ENCODE measurements at places on chromosomes 16 and 17. TPM values are rescaled to one million over a fixed set of nuclear protein-coding genes. Genes with fewer than 3 reads are reported as not detected.

- no peak for DNase-seq
Observed at GRCh38 chr16:65336160-65336559, 214.3 kb upstream of the CDH11 start.

- no peak for DNase-seq
Observed at GRCh38 chr16:82013139-82013538, 1.9 kb upstream of the SDR42E1 start.

DNA sequence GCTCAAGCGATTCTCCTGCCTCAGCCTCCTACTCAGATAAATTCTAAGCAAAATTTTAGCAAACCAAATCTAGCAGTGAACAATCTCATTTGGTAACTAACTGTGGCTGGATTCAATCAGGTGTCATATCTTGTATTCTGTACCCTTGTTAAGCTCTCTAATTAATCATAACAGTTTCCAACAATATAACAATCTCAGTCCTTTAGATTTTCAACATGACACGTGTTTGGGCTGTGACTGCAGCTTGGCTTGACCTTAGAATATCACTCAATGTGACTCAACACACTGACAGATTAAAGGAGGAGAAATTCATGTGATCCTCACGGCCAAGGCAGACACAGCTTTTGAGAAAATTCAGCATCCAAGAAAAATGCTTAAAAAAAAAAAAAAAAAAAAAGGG lies 133.6 kb downstream of the BANP start:
- no peak for DNase-seq

DNA sequence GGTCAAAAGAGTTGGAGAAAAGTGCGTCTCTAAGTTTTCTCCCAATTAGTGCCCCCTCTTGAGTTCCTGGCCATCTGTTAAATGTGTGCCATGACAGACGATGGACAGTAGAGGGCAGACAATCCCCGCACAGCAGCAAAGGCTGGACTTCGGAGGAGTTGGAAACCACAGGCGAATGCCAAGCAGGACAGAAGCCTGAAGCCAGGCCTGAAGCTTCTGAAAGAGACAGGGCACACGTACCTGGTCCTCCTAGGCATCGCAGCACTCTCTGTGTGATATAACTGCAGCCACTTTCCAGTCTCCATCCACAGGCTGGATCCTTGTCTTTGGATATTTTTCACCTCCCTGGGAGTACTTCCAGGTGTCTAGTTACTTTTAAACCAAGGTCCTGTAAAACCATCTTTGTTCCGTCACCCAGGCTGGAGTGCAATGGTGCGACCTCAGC lies 14.5 kb downstream of the C17orf100 start:
- DNase-seq, result peak; percentile 68

DNA sequence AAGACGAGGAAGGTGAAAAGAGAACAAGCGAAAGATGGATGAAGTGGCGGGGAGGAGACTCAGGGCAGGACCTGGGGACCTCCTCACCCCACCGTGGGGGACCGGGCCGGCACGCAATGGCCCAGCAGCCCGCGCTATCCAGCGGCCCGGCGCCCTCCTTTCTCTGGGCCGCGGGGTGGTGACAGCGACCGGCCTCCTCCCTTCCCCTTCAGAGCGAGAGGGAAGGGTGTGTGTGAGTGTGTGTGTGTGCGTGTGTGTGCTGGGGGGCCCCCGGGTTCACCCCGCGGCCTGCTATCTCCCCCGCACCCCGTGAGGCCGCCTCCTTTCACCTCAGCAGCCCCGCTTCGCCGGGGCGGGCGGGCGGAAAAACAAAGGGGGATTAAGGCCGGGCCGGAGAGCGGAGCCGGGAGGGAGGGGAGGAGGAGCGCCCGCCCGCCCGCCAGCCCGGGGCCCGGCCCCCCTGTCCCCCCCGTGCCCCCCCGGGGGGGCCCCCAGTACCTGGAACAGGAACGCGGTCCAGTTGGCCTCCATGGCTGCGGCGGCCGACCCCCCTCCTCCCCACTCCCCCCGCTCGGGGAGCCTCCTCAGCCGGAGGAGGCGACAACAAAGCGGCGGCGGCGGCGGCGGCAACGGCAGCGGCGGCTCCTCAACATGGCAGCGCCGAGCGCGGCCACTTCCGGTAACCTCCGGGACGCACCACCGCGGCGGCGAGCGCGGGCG lies at the start of gene VEZF1:
TSS of gene VEZF1 (minus strand) at position 674 of the 720 bp plus-strand sequence. CDS start at position 531, 143 bp downstream.
- DNase-seq, result peak; percentile 73

DNA sequence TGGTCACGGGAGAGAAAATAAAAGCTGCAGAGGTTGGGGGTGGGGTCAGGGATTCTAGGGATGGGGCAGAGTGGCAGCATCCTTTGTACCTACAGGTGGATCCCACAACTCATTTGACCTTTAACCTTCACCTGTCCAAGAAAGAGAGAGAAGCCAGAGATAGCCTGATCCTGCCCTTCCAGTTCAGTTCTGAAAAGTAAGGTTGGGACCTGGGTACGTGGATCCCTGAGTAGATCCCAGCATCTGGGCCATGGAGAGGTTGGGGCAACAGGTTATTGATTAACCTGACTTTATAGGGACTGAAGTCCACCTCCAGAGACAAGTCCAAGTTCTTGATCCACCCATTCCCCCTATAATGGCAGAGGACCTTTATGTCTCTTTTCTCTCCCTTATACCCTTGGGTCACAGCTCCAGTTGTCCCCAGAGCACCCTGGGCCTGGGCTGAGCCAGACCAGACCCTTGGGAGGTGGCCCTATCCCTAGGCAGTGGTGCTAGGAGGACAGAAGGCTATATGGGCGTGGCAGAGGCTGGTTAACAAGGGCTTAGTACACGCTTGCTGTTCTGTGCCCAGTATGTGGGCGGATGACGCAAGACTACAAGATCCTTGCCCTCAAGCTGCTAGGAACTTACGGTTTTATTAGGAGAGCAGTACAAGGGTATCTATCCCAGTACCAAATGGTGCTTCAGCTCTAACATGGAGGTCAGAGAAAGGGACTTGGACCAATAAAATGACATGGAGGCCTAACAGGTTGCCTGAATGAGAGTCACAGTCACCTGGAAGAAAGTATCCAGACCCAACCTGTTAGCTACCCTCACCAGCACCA lies 3.3 kb downstream of the CLDN7 start:
- no peak for DNase-seq

DNA sequence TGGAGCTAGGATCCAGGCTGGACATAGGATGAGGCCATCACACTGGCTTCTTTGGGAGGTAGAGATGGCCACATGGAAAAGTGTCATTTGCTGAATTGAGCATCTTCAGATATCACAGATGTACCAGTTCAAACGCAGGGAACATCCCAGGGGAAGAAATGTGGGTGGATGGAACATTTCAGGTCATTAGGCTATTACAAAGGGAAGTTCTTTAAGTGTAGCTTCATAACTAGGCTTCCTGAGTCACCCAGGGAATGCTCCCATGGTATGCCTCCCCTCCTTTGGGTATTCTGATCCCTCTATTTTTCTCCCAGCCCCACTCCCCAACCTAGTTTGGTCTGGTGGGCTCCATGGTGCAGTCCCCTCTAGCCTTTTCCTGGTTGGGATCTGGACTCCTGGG lies 69.8 kb upstream of the IRX3 start:
- no peak for DNase-seq

GRCh38 chr16:56389554-56389953 lies 35.8 kb downstream of the AMFR start:
- no peak for DNase-seq

- DNase-seq, result no peak
Observed at GRCh38 chr17:4072487-4073157, 70.2 kb downstream of the ZZEF1 start.

DNA sequence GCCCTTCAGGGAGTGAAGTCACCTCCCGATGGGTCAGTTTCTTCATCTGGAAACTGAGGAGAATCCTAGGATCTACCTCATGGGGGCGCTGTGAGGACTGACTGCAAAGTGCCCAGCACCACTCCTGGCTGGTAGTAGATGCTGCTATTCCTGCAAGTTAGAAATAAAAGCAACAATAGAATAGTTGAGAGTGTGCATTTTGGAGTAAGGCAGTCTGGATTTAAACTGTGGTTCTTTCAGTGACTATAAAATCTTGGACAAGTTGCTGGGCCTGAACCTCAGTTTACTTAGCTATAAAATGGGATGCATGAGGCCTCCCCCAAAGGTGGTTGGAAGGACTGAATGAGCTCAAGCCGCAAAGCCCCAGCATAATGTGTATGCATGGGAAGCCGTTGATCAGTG lies 70.6 kb downstream of the CYB5B start:
- no peak for DNase-seq

DNA sequence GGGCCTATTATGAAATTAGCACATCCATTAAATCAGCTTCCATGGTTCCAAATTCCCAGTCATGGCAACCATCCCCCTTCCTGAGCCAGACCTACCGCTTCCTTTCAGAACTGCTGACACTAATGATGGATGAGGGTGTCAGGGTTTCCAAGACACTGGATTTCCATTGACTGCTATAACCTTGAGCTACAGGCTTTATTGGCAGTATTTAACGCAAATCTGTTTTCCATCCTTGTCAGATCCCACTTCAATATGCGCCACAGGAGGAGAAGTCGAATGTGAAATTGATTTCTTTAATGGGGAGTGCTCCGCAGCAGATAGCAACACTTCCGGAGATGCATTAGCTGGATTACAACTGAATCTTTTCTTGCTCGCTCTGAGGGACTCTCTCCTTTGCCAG lies 197.1 kb downstream of the HS3ST4 start:
- DNase-seq, result peak; percentile 67

DNA sequence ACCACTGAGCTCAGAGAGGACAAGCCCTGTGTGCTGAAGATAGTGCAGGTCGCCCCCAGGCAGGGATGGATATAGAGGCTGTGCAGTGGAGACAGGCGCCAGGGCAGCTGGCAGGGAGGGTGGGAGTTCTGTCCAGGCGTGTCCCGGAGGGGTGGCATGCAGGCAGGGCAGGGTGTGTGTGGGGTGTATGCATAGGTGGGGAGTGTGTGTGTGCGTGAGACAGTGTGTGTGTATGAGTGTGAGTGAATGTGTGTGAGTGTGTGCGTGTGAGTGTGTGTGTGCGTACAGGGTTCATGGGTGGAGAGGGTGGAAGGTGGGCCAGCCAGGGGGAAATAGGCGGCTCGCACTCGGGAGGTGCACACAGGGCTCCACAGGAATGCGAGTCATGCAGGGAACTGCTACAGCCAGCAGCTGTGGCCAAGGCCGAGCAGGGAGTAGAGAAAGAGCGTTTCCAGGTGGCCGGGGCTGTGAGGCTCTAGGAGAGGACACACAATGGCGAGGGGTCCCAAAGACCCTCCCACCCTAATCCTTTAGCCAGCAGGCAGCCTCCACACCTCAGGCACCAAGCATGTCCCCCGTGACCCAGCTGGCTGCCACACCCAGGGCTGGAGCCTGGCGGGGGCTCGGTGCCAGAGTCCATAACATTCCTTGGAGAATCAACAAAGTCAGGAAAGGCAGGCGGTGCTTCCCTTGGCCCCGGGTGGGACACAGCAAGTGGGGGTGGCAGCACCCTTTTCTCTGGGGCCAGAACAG lies 4.6 kb downstream of the PLCD3 start:
- no peak for DNase-seq

DNA sequence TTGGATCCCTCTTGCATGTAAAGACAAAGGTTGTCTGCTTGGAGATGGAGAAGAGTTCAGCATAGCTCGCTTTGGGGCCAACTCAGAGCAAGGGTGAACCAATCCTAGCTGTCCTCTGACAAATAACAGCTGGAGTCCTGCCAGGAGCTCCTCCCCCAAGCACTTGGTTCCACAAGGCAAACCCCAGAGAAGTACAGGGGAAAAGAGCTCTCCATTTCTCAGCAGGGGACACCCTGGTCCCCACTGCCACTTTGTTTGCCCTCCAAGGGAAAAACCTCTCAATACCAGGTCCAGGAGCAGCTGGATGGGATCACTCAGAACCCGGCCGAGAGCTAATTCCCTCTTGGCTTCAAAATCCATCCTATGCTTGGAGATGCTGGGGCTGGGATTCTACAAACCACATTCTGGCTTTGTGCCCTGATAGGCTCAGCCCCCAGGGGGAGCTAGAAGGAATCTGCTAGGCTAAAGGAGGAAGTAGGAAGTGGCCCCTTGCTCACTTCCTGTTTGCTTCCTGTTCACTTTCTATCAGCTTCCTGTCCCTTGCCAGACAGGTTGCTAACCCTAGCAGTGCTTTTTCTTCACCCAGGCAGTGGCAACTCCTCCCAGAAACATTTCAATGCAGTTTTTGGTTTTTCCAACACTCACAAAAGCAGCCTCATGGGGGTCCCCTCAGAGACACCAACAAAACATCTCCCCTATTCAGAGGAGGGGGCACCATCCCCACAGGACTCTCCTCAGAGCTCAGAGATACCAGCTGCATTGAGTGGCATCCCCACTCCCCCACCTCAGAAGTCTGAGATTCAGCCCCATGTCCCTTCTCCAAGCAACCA lies 30.7 kb downstream of the CDRT4 start:
- peak; percentile 51 for DNase-seq

GRCh38 chr16:68781784-68782183 lies 44.7 kb downstream of the CDH1 start:
- DNase-seq, result no peak

DNA sequence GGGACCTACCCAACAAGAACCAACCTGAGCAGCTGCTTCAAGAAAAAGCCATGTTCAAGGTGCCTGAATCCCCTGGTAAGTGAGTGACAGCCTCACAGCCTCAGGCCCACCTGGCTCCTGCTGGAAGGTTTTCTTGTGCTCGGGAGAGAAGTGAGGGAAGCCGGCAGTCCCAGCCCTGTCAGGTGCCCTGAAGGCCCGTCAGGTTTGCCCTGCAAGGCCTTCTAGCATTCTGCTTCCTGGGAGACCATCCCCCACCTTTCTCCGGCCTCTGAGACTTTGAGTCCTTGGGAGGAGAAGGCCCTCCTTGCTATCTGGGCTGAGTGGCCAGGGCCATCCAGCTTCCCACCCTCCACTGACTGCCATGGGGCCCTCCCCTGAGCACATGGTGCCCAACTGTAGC lies 166.7 kb upstream of the ZNF267 start:
- DNase-seq, result no peak

DNA sequence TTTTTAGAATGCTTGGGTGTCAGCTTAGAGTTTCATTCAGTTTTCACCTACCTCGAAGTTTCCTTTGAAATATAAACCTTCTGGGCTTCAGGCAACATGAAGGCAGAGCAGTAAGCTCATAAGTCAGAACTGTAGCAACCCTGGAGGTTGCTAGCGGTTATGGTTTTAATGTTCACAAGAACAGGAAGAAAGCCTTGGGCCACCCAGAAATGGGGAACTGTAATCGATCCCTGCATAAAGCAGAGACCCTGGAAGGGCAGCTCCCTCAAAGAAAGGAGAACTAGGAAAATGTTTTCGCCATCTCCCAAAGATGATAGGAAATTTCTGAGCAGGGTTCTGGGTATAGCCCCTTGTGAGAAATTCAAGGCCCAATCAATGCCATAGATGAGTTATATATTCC lies 47.8 kb upstream of the RASL10B start:
- DNase-seq, result no peak

Gene GRIN2C
- polyA plus RNA-seq, result 1.0 TPM

Gene FOXK2
- 44.8 TPM for polyA plus RNA-seq

Gene PPM1E
- 1.8 TPM for polyA plus RNA-seq

Gene PABPN1L
- polyA plus RNA-seq, result not detected

Data from muscle of back (tissue), 13 donors.